ENCODE measurements at places on chromosomes 4 and X.

DNA sequence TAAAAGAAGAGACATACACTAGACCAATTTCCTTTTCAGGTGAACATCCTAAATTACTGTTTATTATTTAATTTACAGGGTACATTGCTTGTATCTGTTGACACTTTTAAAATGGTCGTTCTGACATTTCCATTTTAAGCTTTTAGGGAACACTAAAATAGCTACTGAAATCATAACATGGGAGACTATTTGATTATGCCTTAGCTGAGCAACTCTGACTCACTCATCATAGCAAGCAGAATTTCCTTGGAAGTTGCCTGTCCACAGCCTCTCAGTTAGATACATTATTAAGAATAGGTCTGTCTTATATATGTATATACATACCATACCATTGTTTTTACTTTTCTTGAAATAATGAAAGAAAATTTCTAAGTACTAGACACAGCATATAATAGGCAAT lies 22.0 kb downstream of the GUCY1B1 start:
- no peak for DNase-seq

- no peak for DNase-seq
Measured at GRCh38 chr4:39963656-39964055, 14.1 kb downstream of the PDS5A start.

GRCh38 chr4:32203340-32203739 lies 1483.2 kb downstream of the PCDH7 start:
- DNase-seq: no peak

DNA sequence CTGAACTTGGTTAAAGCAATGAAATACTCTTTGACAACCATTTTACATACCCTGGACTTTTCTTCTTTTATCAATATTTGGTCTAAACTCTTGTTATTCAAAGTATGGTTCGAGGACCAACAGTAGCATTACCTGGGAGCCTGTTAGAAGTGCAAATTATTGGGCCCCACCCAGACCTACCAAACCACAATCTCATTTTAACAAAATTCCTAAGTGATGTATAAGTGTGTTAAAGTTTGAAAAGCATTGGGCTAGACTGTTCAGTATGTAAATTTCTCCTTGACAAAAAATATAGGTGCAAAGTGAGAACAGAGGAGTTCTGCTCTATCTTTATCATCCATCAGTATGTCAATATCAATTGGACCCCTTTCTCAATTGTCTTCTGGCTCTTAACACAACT lies 67.1 kb downstream of the PGRMC1 start:
- DNase-seq: no peak

DNA sequence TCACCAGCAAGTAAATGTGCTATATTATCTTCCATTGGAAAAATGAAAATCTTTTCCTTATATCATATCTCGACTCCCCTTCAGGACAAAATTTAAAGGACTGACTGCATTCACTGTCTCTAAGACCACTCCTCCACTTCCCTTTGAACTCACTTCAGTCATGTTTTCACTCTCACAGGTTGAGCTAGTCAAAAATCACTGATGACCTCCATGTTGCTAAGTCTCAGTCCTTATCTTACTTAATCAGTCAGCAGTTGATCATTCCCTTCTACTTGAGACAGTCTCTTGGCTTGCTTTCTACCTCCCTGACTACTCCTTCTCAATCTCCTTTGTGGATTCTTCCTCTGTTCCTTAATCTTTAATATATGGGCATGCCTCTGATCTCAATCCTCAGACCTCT lies 117.0 kb upstream of the LSM6 start:
- no peak for DNase-seq

GRCh38 chr4:3184725-3185124 lies 64.2 kb upstream of the MSANTD1 start:
- no peak for DNase-seq

GRCh38 chr4:88818631-88819470 lies 121.2 kb upstream of the NAP1L5 start:
- DNase-seq: peak; percentile 49
